ENCODE measurements at places on chromosomes 11 and 22. TPM values are rescaled to one million over a fixed set of nuclear protein-coding genes. Genes with fewer than 3 reads are reported as not detected.

Gene MTFP1
- total RNA-seq = 1.8 TPM

Gene APOL4
- total RNA-seq = 9.8 TPM

Gene DNAJC24
- total RNA-seq = 25.4 TPM

Gene FAM83F
- 1.0 TPM for total RNA-seq

Gene VPREB3
- total RNA-seq = not detected

Gene TBX1
- total RNA-seq = 3.4 TPM

Gene MEN1
- 24.9 TPM for total RNA-seq

Gene CBLIF
- total RNA-seq = not detected

Gene SLC22A24
- total RNA-seq = not detected

Gene ADM2
- 0.74 TPM for total RNA-seq

Gene SLC7A4
- 0.63 TPM for total RNA-seq

DNA sequence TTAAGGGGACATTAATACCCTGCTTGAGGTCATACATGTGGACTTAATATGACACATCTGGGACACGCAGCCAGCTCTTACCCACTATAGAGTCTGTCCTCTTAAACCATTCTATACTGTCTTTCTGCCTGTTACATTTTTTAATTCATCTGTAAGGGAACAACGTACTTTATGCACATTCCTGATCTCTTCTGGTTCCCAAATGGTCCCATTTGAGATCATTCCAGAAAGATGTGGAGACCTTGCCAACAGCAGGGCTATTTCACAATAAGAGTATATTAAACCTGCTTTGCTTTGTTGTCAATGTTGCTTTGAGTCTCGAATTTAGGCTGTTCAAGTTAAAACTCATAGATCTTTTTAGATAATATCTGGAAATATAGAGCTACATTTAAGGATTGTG is 332.2 kb upstream of the RAG2 start:
- no peak for DNase-seq

DNA sequence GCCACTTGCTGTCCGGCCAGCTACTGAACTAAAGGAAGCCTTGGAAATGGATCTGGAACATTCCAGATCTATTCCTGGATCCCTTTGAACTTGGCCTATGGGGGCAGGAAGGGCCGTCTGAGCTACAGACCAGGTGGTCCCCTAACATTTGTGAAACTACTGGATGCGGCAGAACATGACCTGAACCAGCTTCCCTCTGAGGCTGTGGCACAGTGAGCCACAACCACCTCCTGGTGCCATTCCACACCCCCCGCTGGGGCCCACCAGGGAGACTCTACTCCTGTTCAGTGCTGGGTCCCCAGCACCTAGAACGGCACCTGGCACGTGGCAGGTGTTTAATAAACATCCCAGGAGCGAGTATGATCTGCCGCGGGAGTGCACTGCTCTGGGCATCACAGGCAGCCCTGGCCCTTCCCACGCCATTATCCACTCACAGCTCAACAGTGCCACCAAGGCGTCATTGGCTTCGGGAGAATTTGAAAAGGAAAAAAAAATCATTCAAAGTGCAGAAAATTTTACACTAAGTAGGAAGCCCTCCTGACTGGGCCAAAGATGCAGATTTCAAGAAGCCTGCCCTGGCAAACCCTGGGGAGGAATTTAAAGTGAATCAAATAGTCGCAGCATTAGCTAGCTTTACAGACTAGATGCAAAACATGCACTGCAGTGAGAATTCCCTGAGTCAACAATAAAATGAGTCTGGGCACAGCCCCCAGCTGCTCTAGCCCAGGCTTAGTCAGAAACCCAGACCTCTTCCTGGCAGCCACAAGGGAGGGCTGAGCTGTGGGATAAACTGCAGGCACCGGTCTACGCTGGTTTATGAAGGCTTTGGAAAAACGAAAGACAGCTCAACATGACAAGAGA is 14.3 kb upstream of the EFCAB6 start:
- peak; percentile 74 for DNase-seq

- DNase-seq = peak; percentile 10
Observed at GRCh38 chr11:14330881-14331280, 28.1 kb downstream of the RRAS2 start.

DNA sequence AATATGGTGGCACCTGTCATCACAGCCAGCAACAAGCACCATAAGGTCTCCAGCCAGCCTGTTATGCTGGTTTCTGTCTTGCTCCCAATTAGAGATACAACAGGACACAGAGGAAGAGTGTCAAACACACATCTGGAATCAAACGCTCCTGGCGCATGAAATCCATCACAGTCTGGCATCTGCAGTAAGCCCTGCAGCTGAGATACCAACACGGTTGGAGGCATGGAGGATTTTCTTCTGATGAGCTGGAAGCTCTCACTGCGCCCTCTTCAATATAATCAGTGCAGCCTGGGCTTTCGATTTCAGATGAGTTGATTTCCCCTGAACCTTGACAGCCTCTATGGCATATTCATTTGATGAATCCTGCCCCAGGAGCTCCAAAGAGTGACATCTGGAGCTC is 27.8 kb upstream of the CARS1 start:
- no peak for DNase-seq

DNA sequence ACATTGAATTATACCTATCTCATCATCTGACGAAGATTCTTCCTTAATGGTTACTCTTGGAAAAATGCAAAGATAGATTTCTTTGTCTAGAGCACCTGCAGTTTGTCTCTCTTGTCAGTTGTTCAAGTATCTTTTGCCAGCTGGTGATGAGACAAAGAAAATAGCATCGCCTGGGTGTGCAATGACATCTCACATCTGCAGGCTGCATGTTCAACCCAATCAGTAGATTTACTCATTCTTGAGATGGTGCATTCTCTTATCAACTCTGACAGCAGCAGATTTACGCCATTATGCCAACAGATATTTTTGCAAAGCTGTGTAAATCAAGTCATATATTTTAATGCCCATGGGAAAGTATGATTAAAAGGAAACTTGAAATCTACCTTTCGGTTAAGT is 164.6 kb upstream of the PDGFD start:
- peak; percentile 42 for DNase-seq

- DNase-seq = peak; percentile 73
Observed at GRCh38 chr11:126307706-126308105, 3.8 kb downstream of the DCPS start.

DNA sequence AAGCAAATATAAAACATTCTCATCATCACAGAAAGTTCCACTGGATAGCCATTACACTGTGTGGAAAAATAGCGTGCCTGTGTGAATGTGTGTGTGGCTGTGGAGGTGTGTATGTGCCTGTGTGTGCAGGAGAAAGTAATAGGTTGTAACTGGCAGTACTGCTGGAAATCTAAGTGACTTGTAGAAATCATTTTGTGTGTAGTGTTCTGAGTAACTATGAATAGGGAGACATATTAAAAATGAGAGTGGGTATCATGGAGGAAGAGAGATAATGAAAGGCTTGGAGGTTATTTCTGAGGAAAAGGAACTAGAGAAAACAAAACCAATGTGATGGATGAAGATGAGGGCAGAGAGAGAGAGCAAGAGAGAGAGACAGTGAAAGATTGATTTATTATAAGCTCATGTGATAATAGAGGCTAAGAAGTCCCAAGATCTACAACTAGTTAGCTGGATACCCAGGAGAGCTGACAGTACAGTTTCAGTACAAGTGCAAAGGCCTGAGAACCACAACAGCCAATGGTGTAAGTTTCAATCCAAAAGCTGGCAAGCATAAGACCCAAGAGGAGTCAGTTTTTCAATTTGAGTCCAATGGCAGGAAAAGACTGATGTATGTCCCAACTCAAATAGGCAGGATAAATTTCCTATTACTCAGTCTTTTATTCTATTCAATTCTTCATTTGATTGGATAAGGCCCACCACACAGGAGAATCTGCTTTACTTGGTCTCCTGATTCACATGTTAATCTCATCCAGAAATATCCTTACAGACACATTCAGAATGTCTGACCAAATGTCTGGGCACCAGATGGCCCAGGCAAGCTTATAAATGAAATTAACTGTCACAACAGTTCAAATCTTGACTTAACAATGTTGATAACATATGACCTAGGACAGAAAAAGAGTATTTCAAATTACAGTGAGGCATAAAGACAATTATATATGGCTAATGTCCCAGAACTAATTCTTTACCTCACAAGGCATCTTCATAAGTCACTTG is 14.9 kb downstream of the KBTBD3 start:
- no peak for DNase-seq

DNA sequence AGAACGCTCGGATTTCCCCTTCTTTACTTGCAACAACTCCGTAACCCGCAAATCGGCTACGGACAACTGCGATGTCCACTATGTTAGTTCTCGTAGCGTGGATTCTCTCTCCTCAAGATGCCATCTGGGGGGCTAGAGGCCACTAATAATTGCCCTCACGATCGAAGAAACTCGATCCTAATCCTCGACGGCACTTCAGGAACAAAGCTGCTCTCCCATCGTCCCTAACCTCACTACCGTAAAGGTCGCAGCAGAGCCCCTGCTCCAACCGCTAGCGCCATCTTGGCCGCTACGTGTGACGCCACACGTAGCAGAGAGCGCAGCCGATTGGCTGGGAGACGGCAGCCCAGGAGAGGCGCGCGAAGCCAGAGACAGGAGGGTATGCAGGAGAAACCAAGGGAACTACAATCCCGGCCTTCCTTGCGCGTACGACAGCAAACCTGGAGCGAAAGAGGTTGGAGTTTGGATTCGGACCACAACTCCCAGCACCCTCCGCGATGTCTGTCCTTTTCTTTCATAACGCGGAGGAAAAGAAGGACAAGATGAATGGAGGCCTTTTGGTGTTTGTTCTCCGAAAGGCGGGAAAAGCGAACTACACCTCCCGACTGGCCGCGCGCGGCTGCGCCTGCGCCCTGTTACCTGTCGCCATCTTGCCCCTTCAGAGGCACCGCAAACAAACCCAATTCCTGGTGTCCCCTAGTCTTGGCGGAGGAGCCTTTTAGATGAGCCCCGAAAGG is at the start of gene EMSY:
TSS of gene EMSY (plus strand) at position 635 of the 737 bp plus-strand sequence. CDS start 1,921 bp downstream, outside the sequence.
- peak; percentile 100 for DNase-seq

- DNase-seq = peak; percentile 71
Observed at GRCh38 chr11:63961608-63962412, 12.6 kb upstream of the COX8A start.

DNA sequence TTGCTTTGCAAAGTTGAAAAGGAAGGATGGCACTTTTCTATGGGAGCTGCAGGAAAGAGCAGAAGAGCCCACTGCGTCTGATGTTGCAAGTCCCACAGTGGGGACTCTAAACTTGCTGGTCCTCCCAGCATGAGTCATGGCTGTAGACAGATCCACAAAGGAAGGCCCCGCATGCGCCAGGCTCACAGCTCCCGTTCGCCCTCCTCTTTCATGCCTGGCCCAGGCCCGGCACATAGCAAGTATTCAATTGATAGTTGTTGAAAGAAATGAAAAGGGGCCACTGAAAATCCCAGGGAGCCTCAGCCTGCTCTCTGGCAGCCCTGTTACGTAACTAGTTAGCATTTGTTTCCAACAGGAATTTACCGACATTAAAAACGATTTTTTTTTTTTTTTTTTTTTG is 18.9 kb downstream of the AP1B1 start:
- peak; percentile 35 for DNase-seq

- no peak for DNase-seq
Observed at GRCh38 chr11:72965672-72966071, 151.5 kb downstream of the ATG16L2 start.

DNA sequence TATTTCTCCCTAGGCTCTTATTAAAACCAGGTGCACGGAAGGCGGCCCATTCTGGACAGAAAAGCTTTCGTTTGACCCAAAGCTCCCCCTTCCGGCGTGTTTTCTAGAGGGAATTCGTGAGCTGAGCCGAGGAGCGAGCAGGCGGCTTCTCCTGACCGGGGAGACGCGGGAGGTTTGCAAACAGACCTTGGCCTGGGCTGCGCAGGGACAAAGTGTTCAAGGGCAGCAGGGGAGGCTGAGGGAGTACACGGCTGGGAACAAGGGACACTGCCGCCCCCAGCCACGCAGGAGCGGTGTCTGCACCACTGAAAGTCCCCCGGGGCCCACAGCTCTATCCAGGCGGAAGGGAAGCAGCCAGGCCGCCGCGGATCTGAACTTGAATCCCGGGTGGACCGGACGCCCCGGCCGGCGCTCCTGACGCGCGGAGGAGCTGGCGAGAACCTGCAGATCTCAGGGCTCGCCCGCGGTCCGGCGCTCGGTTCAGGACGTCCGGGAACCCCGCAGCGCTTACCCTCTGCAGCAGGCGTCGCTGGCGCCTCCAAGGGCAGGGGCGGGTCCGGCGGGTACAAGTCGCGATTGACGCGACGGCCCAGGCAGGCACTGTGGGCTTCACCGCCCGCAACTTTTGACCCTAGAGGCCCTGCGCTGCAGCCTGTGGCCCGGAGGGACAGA is 101.9 kb downstream of the WT1 start:
- peak; percentile 75 for DNase-seq

GRCh38 chr11:3148990-3149851 is 15.9 kb downstream of the OSBPL5 start:
- no peak for DNase-seq

GRCh38 chr22:17705951-17706900 is 67.7 kb downstream of the BCL2L13 start:
- peak; percentile 24 for DNase-seq

DNA sequence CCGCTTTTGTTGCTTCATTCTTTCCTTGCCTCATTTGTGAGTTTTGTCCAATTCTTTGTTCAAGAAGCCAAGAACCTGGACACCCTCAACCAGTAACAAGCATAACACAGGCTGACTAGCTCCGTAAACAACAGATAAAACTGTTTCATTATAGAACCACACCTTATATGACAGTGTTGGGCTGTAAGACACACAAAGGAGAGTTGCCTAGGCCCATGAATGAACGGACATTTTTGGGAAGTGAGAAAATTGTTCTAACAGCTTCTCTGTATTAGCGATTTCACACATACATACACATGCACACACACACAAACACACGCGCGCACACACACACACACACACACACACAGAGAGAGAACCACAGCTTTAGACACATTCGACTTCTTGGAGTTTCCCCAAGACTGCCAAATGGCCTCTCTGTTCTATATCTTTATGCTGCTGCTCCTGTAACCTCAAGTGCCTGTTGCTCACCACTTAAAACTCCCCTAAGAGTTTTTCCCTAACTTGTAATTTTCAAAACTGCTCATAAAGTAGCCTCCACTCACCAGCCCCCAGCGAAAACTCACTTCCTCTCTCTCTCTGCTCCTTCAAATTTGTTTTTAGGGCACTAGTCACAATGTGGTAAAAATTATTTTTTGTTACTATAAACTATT is 35.9 kb downstream of the CTSC start:
- DNase-seq = peak; percentile 78

DNA sequence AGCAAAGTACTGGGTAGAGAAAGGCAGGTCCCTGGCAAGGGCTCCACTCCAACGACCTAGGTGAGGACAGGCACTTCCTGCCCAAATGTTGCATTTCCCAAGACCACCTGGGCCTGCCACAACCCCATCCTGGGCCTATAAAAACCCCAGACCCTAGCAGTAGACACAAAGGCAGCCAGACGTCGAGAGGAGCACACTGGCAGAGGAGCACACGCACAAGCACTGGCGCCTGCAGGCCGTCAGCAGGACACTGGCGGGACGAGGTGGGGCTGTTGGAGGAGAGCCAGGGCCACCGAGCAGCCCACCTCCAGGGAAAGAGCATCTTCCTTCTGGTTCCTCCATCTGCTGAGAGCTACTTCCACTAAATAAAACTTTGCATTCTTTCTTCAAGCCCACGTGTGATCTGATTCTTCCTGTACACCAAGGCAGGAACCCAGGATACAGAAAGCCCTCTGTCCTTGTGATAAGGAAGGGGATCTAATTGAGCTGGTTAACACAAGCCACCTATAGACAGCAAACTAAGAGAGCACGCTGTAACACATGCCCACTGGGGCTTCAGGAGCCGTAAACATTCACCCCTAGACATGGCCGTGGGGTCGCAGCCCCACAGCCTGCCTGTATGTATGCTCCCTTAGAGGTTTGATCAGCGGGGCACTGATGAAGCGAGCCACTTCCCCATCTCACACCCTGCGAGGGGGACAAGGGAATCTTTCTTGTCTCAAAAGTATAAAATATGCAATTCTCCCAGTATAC is 89.7 kb upstream of the MTMR2 start:
- no peak for DNase-seq

GRCh38 chr11:47923667-47924066 is 56.7 kb upstream of the PTPRJ start:
- no peak for DNase-seq

All from lung (tissue), 17 donors.